Foreskin keratinocyte (primary cell): ENCODE measurements at places on chromosomes 12 and 14.

DNA sequence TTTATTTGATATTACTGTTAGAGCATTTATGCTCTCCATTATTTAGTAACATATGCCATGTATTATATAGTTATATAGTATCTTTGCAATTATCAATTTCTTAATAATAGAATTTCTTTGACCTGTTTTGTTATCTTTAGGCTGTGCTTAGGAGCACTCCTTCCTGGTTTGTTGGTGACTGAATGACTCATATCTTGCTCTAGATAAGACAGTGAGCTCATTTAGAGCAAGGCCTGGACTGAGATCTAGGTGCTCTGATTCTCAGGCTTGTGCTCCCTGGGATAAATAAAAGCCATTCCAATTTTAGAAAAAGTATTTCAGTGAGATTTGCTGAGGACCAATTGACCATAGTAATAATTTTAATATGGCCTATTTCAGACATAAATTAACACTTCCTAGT lies 951.2 kb downstream of the FLRT2 start:
- DNase-seq, result peak; percentile 32

DNA sequence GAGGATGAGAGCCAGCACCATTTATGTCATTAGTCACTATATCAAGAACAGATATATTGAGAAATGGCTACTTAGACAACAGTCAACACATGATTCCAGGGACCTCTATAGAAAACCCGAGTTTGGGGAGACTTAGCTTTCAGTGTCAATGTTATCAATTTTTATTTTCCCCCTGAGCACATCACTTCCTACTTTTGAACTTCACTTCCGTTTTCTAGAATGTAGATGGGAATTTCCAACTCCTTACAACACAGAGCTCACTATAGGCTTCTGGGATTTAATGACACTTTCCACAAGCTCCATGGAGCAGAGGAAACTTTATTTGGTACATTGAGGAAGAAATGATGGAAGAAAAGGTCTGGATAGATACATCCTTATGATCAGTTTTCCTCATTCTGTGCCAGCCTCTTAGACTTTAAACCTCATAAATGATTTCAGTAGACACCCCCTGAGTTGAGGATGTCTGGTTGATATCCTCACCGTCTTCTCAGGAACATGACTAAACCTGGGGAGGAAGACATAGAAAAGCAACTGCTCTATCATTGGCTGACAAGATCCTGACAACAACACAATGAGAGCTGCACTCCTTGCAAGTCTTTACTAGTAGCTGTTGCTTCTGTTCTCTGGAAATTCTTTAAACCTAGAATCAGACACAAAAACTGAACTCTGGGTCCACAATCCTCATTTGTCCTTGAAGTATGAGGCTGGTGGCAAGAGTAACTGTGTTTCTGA lies 449.4 kb upstream of the OR4E1 start:
- DNase-seq, result peak; percentile 76

DNA sequence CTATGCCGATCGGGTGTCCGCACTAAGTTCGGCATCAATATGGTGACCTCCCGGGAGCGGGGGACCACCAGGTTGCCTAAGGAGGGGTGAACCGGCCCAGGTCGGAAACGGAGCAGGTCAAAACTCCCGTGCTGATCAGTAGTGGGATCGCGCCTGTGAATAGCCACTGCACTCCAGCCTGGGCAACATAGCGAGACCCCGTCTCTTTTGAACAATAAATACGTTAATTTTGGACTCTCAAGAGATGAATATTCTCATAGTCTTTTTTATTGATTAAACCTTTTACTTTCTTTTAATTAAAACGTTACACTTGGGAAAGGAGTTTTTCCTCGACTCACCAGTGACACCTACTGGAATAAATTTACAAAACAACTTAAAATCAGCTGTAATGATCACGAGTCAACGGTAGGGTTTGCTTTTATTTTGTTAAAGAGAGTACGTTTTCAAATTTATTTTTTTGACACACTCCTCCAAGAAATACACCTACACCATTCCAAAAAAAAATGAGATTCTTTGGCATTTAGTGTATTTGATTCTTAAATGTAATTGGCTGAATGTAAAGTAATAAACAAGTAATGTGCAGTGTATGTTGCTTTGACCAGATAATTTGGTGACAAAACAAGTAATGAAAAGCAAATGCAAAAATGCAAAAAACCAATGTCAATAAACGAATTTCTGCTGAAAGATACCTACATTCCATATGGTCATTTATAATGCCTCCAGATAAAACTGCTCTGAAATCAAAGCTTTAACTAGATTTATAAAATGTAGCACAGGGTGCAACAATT lies 687 bp upstream of the RPS29 start:
- DNase-seq, result peak; percentile 84

GRCh38 chr14:103161054-103161397 lies 37.8 kb downstream of the TNFAIP2 start:
- no peak for DNase-seq

- no peak for DNase-seq
Measured at GRCh38 chr14:92259613-92260357, 63.2 kb upstream of the SLC24A4 start.

- DNase-seq, result no peak
Measured at GRCh38 chr12:121578230-121579189, 2.3 kb downstream of the KDM2B start.

GRCh38 chr12:109518820-109519665 lies 41.6 kb downstream of the UBE3B start:
- DNase-seq, result peak; percentile 26

GRCh38 chr12:12461923-12462315 lies 100.7 kb downstream of the DUSP16 start:
- no peak for DNase-seq

GRCh38 chr12:24560192-24560775 lies 388.6 kb downstream of the BCAT1 start:
- no peak for DNase-seq

GRCh38 chr12:70043490-70044138 lies 199.6 kb upstream of the CNOT2 start:
- no peak for DNase-seq

DNA sequence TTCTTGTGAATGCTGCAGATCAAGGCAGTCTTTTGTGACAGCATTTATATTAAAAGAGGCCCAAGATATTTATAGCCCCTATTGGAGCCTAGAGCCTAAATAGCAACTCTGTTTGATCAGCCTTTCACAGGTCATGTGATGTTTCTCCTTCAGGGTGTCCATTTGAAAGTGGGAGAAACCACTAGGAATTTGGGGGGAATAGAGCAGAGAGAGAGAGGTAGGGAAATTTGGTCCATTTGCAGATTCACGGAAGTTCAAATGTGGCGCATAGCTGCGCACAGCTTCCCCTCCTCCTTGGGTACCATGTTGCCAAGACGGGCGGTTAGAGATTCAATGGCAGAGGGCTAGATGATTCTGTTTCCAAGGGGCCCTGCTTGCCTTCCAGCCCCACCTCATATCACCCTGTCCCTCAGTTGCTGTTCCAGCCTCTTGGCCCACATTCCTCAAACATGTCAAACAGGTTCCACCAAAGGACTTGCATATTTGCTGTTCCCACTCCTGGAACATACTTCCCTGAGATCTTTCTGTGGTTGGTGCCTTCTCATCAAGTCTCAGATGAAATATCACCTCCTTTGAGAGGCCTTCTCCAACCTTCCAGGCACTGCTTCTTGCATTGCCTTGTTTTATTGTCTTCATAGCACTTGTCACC lies 220.8 kb downstream of the CHST11 start:
- DNase-seq, result peak; percentile 50
